A549 treated with GW870086 at 1 μM for 4 hours (cell line): ENCODE measurements at places on chromosomes 1 and 21. TPM values are rescaled to one million over a fixed set of nuclear protein-coding genes. Genes with fewer than 3 reads are reported as not detected.

MYBPH gene
- 0.07 TPM in 1 of 5 replicates, not detected in the others for total RNA-seq

SLC45A3 gene
- 4.5 to 6.3 TPM (median 5.7 TPM) in 5 replicates for total RNA-seq

ALPL gene
- 0.24 to 0.57 TPM (median 0.34 TPM) in 5 replicates for total RNA-seq

DMBX1 gene
- 0.70 to 1.2 TPM (median 1.1 TPM) in 5 replicates for total RNA-seq

EPRS1 gene
- total RNA-seq, result 71.1 to 91.0 TPM (median 75.4 TPM) in 5 replicates

RSPO1 gene
- total RNA-seq, result 0.08 to 0.15 TPM (median 0.11 TPM) in 4 of 5 replicates, not detected in the other

CCDC181 gene
- total RNA-seq, result 0.13 to 0.29 TPM (median 0.19 TPM) in 4 of 5 replicates, not detected in the other
